ENCODE measurements at places on chromosomes 7 and 10.

GRCh38 chr10:101686133-101686925, 8.6 kb downstream of the FBXW4 start:
- H3K4me3 ChIP-seq: no peak overlapping the region
- H3K36me3 ChIP-seq: peaks cover 27% of the 10 kb centered on the region
- DNase-seq: no peak
- H3K27ac ChIP-seq: no peak overlapping the region

DNA sequence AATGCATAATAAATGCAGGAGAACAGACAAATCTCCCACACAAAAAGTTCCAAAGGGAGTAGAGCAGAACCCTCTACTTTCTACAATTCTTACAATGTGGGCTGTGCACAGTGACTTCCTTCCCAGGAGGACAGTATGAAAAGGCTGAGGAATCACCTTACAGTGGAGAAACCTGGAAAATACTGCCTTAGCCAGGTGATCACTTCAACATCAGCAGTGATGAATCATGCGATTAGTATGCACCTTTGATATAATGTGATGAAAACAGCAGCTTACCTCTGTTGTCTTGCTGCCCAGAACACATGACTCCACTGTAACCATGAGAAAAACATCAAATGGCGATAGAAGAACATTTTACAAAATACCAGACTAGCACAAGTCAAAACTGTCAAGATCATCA, 329.7 kb upstream of the POM121L12 start:
- no peak overlapping the region for H3K4me3 ChIP-seq
- H3K36me3 ChIP-seq: no peaks in the 10 kb centered on the region
- no peak overlapping the region for H3K27ac ChIP-seq

DNA sequence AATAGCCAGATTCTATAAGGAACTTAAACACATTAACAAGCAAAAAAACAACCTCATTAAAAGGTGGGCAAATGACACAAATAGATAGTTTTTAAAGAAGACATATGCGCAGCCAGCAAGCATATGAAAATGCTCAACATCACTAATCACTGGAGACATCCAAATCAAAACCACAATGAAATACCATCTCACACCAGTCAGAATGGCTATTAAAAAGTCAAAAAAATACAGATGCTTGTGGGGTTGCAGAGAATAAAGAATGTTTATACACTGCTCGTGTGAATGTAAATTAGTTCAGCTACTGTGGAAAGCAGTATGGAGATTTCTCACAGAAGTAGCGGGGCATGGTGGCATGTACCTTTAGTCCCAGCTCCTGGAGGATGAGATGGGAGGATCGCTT, 164.0 kb downstream of the CHRM2 start:
- no peak for DNase-seq
- no peaks in the 10 kb centered on the region for H3K4me1 ChIP-seq
- no peaks in the 10 kb centered on the region for H3K36me3 ChIP-seq
- no peak overlapping the region for H3K27ac ChIP-seq
- H3K4me3 ChIP-seq: no peak overlapping the region
- H3K27me3 ChIP-seq: no peaks in the 10 kb centered on the region

- H3K4me1 ChIP-seq: no peaks in the 10 kb centered on the region
- DNase-seq: no peak
- no peaks in the 10 kb centered on the region for H3K36me3 ChIP-seq
- H3K27ac ChIP-seq: no peak overlapping the region
- H3K4me3 ChIP-seq: no peak overlapping the region
These were observed 206.0 kb downstream of the CXCL12 start for GRCh38 chr10:44178856-44179255.

GRCh38 chr7:126445991-126446390, 806.8 kb downstream of the GRM8 start:
- H3K4me1 ChIP-seq: no peaks in the 10 kb centered on the region
- DNase-seq: no peak
- no peaks in the 10 kb centered on the region for H3K27me3 ChIP-seq
- no peaks in the 10 kb centered on the region for H3K36me3 ChIP-seq

GRCh38 chr10:92486637-92487036, 87.3 kb downstream of the IDE start:
- H3K27ac ChIP-seq: no peak overlapping the region
- no peak for DNase-seq
- H3K36me3 ChIP-seq: peaks cover 56% of the 10 kb centered on the region
- H3K4me3 ChIP-seq: no peak overlapping the region
- H3K4me1 ChIP-seq: peaks cover 3% of the 10 kb centered on the region
